ENCODE measurements at places on chromosomes 6 and 20. TPM values are rescaled to one million over a fixed set of nuclear protein-coding genes. Genes with fewer than 3 reads are reported as not detected.

GRCh38 chr20:50187403-50188051 is 3.1 kb upstream of the CEBPB start:
- no peak for DNase-seq

DNA sequence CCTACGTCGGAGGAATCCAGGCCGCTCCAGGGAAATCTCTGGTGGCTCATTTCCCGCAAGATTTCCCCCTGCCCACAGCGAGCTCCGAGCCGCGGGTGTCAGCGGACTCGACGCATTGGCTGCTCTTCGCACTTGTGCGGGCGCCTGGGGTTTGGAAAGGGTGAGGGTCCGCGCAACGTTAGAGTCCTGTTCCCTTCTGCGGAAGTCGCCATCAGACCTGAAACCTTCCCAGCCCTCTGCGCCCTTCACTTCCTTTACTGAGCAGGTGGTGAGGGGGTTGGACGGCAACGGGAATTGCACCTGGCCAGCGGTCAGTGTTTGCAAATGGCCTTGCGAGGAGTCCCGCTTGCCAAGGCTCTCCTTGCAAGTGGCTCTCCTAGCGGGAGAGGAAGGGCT is 8.4 kb downstream of the PAX1 start:
- no peak for DNase-seq

Gene BPIFA1
- total RNA-seq, result not detected

DNA sequence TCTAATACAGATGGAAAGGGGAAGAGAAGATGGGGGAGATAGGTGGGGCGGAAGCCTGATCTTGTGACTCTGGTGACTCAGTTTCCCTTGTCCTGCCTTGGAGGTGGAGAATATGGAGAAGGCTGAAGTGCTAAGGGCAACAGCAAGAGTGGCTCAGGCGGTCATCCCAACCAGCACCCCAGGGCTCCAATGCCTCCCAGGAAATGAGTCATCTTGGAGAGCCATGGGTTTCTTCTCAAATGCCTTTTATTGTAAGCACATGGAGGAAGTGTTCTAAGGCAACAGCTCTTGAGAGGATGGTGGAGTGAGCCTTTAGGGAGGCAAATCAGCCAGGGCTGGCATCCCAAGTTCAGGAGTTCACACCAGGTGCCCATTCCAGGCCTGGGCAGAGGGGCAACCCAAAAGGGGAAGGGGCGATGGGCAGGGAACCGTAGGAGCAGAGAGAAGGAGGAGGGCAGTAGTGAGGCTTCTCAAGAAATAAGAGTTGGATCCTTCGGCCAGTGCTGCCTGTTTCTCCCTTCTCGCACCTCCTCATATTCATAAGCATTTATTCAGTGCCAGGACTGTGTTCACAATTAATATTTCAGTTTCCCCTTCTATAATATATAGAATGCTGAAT is 13.2 kb upstream of the AHCY start:
- no peak for DNase-seq
